ENCODE measurements at places on chromosomes 2 and 18. TPM values are rescaled to one million over a fixed set of nuclear protein-coding genes. Genes with fewer than 3 reads are reported as not detected.
A peak's percentile ranks its signal among the peaks of the same experiment; 100 is the strongest.

MYL1 gene
- not detected for total RNA-seq

PLGLB1 gene
- 8.3 TPM for total RNA-seq

KYNU gene
- 43.8 TPM for total RNA-seq

CXCR4 gene
- 200 TPM for total RNA-seq

AP1S3 gene
- total RNA-seq, result 46.3 TPM

HOXD11 gene
- not detected for total RNA-seq

SNTG2 gene
- total RNA-seq, result 0.88 TPM

SCN9A gene
- total RNA-seq, result not detected

GRCh38 chr18:59907660-59908059 lies 7.9 kb downstream of the PMAIP1 start:
- DNase-seq, result no peak
- peaks cover 21% of the 10 kb centered on the region for H3K36me3 ChIP-seq
- no peaks in the 10 kb centered on the region for H3K27me3 ChIP-seq
- peaks cover 65% of the 10 kb centered on the region for H3K4me1 ChIP-seq
- no peak overlapping the region for H3K4me3 ChIP-seq
- H3K27ac ChIP-seq, result peak overlapping the region; percentile 76

- no peak for DNase-seq
- H3K36me3 ChIP-seq, result no peaks in the 10 kb centered on the region
- H3K4me3 ChIP-seq, result no peak overlapping the region
- H3K27ac ChIP-seq, result no peak overlapping the region
- no peaks in the 10 kb centered on the region for H3K4me1 ChIP-seq
These were observed 319.8 kb downstream of the RND3 start for GRCh38 chr2:150167711-150168110.

GRCh38 chr2:14547830-14548229 lies 84.7 kb upstream of the LRATD1 start:
- H3K4me3 ChIP-seq, result no peak overlapping the region
- H3K36me3 ChIP-seq, result no peaks in the 10 kb centered on the region
- no peaks in the 10 kb centered on the region for H3K27me3 ChIP-seq

- no peak for DNase-seq
- H3K4me1 ChIP-seq, result peaks cover 40% of the 10 kb centered on the region
- H3K27ac ChIP-seq, result no peak overlapping the region
- no peak overlapping the region for H3K4me3 ChIP-seq
- H3K27me3 ChIP-seq, result no peaks in the 10 kb centered on the region
These were observed 8.4 kb downstream of the DHRS9 start for GRCh38 chr2:169077674-169078240.

DNA sequence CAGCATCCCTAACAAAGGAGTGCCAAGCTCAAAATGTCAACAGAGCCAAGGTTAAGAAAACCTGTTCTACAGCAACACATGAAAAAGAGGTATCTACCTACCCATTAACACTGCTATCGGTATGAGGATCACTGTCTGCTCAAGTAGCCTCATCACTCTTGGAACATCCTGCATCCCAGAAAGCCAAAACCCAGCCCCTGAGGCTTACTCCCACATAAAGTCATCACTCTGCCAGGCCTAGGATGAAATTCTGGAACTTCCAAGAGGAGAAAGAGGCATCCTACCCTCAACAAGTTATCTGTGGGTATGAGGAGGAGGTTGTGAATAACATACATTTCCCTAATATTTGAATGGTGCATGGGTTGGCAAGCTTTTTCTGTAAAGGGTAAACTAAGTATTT lies 25.5 kb downstream of the CDH2 start:
- no peak overlapping the region for H3K27ac ChIP-seq
- no peaks in the 10 kb centered on the region for H3K36me3 ChIP-seq
- H3K4me1 ChIP-seq, result no peaks in the 10 kb centered on the region
- no peak overlapping the region for H3K4me3 ChIP-seq
- no peak for DNase-seq

- no peaks in the 10 kb centered on the region for H3K27me3 ChIP-seq
- no peak for DNase-seq
- H3K36me3 ChIP-seq, result peaks cover 1% of the 10 kb centered on the region
- no peak overlapping the region for H3K27ac ChIP-seq
- no peaks in the 10 kb centered on the region for H3K4me1 ChIP-seq
- H3K4me3 ChIP-seq, result no peak overlapping the region
These were observed 86.0 kb downstream of the KCTD1 start for GRCh38 chr18:26462355-26462754.

DNA sequence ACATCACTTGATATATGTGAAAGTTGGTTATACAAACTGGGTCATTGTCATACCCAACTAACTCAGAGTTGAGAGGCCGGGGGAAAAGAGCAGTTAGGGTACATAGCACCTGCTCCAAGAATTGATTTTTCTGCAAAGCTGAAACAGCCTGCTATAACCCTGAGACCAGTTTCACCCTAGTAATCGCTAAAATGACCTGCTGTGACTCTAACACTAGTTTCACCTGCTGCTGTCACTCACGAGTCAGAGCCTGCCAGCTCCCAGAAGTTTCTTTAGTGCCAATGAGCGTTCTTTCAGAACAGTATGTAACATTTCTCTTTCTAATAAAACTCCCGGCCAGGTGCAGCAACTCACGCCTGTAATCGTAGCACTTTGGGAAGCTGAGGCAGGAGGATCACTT lies 28.0 kb downstream of the SRSF7 start:
- H3K4me1 ChIP-seq, result peaks cover 34% of the 10 kb centered on the region
- peaks cover 15% of the 10 kb centered on the region for H3K36me3 ChIP-seq
- H3K27me3 ChIP-seq, result no peaks in the 10 kb centered on the region

GRCh38 chr2:71452565-71452964 lies 796 bp upstream of the DYSF start:
- H3K36me3 ChIP-seq, result no peaks in the 10 kb centered on the region
- no peak for DNase-seq
- peaks cover 19% of the 10 kb centered on the region for H3K4me1 ChIP-seq
- peaks cover 34% of the 10 kb centered on the region for H3K27me3 ChIP-seq

GRCh38 chr2:168561991-168562390 lies 105.9 kb downstream of the CERS6 start:
- DNase-seq, result no peak
- H3K4me3 ChIP-seq, result no peak overlapping the region
- peaks cover 12% of the 10 kb centered on the region for H3K4me1 ChIP-seq
- no peak overlapping the region for H3K27ac ChIP-seq
- peaks cover 26% of the 10 kb centered on the region for H3K36me3 ChIP-seq

GRCh38 chr2:232879618-232880494 lies 9.8 kb downstream of the SNORC start:
- no peak overlapping the region for H3K27ac ChIP-seq
- peaks cover 7% of the 10 kb centered on the region for H3K4me1 ChIP-seq
- H3K27me3 ChIP-seq, result peaks cover 14% of the 10 kb centered on the region
- no peak for DNase-seq

GRCh38 chr2:237695201-237695780 lies 67.9 kb downstream of the LRRFIP1 start:
- H3K4me1 ChIP-seq, result peaks cover 78% of the 10 kb centered on the region
- H3K36me3 ChIP-seq, result peaks cover 8% of the 10 kb centered on the region
- H3K27ac ChIP-seq, result peak overlapping the region; percentile 91
- peak overlapping the region; percentile 84 for H3K4me3 ChIP-seq
- H3K27me3 ChIP-seq, result no peaks in the 10 kb centered on the region
- no peak for DNase-seq

GRCh38 chr18:57785751-57786437 lies 17.2 kb downstream of the ATP8B1 start:
- H3K27ac ChIP-seq, result no peak overlapping the region
- DNase-seq, result no peak
- peaks cover 3% of the 10 kb centered on the region for H3K4me1 ChIP-seq
- H3K27me3 ChIP-seq, result no peaks in the 10 kb centered on the region
- H3K4me3 ChIP-seq, result no peak overlapping the region

GRCh38 chr2:233098618-233099017 lies 38.5 kb downstream of the INPP5D start:
- peaks cover 46% of the 10 kb centered on the region for H3K36me3 ChIP-seq
- peak overlapping the region; percentile 98 for H3K27ac ChIP-seq
- H3K4me3 ChIP-seq, result no peak overlapping the region
- H3K4me1 ChIP-seq, result peaks cover 88% of the 10 kb centered on the region
- H3K27me3 ChIP-seq, result no peaks in the 10 kb centered on the region

GRCh38 chr2:230865307-230865765 lies 594 bp downstream of the ITM2C start:
- peak overlapping the region; percentile 85 for H3K4me3 ChIP-seq
- peak overlapping the region; percentile 70 for H3K27ac ChIP-seq

DNA sequence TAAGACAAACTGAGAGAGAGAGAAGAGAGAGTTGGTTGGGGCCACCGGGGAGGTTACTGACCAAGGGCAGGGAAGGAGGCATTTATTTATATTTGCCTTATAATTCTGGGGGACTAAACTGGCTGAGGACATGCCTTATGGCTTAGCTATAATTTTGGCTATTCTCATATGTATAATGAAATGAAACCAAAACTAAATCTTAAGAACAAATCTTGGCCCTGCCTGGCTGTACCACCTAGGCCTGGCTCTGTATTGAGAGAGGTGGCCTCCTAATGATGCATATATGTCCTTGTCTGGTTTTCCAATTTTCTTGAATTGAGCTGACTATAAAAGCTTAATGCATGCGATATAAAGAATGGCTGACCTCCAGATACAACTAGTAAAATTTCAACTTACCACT lies 3.5 kb upstream of the PPP1CB start:
- no peak overlapping the region for H3K4me3 ChIP-seq
- H3K36me3 ChIP-seq, result peaks cover 17% of the 10 kb centered on the region
- no peak for DNase-seq

- DNase-seq, result no peak
- H3K36me3 ChIP-seq, result no peaks in the 10 kb centered on the region
- H3K27me3 ChIP-seq, result peaks cover 17% of the 10 kb centered on the region
- peaks cover 5% of the 10 kb centered on the region for H3K4me1 ChIP-seq
- H3K4me3 ChIP-seq, result no peak overlapping the region
These were observed 32.2 kb downstream of the MAL start for GRCh38 chr2:95057535-95058370.
